Islet precursor cell (in vitro differentiated cells): ENCODE measurements at places on chromosomes 16 and 17.

- DNase-seq = no peak
Measured at GRCh38 chr17:8922451-8922850, 43.1 kb downstream of the PIK3R5 start.

DNA sequence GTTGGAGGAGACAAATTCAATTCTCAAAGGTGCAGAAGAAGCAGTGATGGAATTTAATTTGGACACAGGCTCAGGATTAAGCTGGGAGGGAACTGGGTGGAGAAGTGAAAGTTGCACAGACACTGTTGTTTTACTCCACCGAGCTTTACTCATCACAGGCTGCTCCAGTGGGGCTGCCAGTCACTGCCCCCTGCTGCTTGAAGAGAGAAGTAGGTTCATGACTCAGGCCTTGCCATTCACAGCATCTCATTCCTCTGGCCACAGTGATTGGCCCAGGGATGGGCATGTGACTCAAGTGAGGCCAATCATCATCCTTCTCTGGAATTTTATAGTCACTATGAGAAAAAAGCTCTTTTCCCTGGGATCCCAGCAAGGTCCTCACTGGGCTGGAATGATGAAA, 11.8 kb downstream of the GNAO1 start:
- DNase-seq = peak; percentile 76

DNA sequence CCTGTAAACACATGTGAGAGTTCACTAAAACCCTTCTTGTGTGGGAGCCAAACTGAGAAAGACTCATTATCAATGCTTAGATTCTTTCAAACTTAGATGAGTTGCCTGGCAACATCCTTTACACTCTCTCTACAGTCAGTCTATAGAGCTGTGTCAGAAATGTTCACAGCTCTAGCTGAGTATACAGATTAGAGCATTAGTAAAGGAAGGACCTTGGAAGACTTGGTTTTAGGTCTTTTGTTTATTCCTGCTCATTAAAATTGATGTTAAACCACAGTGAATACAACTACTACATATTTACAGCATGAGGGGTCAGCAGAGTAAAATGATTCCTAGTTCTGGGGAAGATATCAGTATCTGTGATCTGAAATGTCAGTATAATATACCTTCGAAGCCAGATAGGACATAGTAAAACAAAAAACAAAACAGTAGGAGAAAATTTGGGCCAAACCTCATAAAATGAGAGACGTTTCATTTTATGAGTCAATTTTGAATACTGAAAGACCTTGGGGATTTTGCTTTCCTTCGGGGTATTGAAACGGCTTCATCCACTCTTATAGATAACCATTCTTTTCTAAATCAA, 186.0 kb downstream of the TANC2 start:
- DNase-seq = no peak

- DNase-seq = no peak
Measured at GRCh38 chr16:15523939-15524338, 89.6 kb downstream of the BMERB1 start.

DNA sequence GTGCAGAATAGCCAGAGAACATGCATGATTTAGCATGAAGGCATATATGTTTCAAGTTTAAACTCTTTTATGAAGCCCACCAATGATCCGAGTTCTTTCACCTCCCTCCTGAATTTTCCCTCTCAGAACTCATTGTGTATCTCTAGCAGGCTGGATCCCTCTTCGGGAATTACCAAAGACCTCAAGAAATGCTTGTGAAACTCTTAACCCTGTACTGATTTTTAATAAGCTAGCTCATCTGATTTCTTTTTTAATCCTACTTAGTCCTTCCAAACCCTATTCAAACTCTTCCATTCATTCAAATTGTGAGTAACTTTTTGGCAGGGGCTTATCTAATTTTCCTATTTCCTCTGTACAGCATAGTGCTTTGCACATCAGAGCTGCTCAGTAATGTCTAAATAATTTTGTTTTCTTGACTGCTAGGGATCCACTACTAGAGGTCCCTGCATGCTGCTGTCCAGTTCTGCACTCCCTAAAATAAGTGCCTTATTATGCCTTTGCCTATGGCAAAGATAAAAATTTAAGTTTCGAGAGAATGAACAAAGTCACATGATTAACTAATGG, 723.8 kb downstream of the CDH11 start:
- DNase-seq = no peak

DNA sequence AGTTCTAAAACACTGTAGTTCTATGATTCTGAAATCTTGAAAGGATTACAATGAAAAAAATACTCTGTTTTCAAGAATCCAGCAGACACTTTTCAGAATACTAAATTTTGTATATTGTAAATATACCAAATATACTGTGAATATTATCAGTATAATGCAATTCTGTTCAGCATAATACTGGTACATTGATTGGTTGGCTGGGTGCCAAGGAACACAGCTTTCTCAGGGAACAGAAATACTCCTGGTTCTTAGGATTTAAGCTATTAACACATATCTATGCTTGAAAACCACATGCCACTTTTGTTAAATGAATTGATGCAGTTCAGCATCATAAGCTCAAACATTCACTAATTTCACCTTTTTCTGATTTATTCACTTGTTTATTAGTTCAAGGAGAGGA, 2.5 kb upstream of the GINS3 start:
- no peak for DNase-seq

DNA sequence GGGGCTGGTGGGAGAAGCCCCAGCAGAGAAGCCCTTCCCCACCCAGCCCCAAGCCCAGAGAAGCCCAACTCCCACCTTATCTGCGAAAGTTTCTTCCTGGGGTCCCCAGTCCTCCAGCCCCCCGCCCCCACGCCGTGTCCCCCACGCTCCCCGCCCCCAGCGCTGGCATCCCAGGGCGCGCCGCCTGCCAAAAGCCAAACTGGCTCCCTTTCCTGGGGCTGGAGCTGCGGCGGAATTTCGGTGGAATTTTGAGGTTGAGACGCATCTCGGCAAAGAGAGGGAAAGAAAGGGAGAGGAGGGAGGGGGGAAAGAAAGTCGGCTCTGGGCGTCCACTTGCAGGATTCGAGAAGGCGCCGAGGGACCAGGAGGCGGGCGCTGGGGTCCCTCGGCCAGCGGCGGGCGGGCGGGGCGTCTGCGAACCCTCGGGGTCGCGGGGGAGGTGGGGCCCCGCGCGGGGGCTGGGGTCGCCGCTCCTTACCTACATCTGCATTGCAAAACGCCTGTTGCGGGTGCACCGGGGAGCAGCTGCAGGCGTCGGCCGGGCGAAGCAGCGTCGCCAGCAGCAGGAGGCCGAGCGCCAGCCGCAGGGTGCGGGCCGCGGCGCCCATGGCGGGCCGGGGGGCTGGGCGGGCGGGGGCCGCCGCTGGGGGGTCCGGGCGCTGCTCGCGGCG, 571 bp downstream of the TIMP2 start:
- peak; percentile 79 for DNase-seq

DNA sequence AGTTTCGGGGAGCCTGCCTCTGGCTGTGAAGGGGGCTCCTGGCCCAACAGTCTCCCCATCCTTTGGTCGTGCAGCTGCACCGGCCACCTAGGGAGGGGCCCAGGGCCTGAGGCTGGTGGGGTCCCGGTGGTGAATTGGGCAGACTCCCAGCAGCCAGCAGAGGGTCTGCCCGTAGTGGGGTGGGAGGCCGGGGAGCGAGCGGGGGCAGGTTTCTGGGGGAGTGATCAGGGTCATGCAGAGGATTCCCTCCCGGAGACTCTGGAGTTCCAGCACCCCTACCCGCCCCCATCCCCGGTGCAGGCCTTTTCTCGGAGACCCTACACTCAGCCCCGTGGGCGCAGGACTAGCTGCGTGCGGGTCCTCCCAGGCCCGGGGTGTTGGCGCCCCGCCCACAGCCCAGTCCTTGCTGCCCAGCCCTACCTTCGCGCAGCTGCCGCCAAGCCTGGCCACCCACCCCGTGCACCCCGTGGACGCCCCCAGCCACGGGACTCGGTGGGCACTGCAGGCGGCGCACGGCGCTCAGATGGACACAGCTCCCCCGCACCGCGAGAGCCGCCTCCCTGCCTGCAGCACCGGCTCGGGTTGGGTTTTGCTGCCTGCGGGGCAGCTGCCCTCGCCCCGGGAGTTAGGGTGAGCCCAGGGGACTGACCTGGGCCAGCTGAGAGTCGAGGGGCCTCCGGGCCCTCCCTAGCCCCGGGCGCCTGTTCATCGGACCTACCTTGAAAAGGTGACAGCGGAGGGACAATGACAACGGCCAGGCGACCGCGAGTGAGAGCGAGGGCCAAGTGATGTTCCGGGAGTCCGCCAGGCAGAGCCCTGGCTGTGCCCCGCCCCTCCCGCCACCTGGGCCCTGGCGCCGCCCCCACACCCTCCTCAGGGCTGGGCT, at the start of gene GNG13:
Gene GNG13, minus strand, starts transcription at position 787 of the 886 bp plus-strand sequence. CDS start 1,657 bp downstream, outside the sequence.
- DNase-seq = peak; percentile 74

DNA sequence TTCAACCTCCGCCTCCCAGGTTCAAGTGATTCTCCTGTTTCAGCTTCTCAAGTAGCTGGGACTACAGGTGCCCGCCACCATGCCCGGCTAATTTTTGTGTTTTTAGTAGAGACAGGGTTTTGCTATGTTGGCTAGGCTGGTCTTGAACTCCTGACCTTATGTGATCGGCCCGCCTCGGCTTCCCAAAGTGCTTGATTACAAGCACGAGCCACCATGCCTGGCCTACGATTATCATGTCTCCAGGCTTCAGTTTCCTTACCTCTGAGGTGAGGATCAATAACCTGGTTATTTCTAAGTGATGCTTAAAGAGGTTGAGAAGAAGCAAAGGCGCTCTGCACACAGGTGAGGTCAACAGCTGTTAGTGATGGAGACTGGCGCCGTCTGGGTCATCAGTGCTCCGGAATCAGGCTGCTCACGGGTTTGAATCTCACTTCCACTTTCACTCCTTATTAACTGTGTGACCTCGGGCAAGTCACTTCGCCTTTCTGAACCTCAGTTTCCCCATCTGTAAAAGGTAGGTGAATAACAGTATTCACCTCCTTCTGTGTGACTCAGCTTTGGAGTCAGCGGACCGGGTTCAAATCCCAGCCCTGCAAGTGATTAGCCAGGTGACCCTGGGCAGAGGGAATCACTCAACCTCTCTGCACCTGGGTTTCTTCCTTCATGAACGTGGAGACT, 745 bp upstream of the ABCC1 start:
- no peak for DNase-seq

DNA sequence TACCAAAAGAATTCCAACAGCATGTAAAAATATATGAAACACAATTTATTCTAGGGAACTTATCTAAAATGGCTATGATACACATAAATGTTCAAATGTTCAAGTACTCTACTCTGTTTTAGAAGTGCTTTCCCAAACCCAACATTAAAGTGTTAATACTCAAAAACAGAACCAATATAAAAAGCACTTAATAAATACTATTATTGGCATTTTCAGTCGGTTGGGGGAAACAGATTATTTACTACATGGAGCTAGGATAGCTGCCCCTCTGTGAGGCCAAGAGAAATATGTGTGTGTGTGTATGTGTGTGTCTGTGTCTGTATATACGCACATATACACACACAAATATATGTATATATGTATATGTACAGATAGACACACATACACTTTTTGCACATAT, 32.1 kb upstream of the BRIP1 start:
- no peak for DNase-seq

GRCh38 chr16:87837627-87838289, 31.5 kb downstream of the SLC7A5 start:
- no peak for DNase-seq

- DNase-seq = no peak
Measured at GRCh38 chr17:40724656-40725055, 21.1 kb upstream of the KRT24 start.

DNA sequence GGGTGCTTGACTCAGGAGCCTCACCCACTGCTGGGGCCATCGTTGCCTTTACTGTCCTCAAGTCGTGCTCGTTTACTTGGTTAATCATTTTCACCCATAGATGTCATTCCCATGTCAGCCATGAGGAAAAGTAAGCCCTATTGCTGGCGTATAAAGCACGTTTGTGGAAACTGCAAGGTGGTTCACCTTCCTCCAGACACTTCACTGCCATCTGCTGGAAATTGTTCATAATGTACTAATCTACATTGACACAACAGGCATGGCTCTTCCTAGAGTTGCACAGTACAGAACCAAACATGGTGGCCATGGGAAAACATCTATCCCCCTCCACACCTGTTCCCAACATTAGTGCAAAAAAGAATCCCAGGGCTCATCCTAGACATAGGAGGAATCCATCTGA, 116.6 kb downstream of the ZNF18 start:
- peak; percentile 52 for DNase-seq
